Left colon (tissue), 2 donors: ENCODE measurements at places on chromosomes 5 and 9. TPM values are rescaled to one million over a fixed set of nuclear protein-coding genes. Genes with fewer than 3 reads are reported as not detected.

DNA sequence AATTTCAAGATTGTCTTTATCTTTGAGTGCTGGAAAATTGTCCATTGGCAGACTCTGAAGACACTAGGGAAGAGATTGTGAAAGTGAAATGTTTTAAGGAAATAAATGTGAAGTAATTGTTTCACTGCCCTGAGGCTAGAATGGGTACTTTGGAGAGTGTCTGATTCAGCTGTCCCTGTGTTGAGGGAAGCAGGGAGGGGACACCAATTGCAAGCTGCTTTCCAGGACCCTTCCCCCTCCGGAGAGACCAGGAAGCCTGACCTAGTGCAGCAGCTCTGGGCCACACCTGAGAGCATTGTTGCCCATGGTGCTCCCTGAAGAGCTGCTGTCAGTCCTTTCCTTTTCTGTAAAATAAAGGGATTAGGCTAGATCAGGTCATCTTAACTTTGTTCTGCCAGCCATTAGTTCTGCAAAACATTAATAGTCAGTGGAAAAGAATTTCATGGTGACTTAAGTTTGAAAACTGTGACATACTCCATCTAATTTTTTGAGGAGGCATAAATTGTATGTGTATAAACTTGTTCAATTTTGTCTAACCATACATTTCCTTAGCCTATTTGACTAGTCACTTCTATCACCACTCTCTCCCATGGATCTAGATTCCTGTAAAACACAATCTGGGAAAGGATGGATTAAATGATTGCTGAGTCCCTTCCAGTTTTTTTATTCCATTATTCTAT is 18.8 kb downstream of the MAP1B start:
- DNase-seq: no peak

GRCh38 chr5:97495301-97495700 is 312.3 kb upstream of the RIOK2 start:
- DNase-seq: no peak

GRCh38 chr5:96641368-96642280 is 20.6 kb upstream of the CAST start:
- DNase-seq: no peak

DNA sequence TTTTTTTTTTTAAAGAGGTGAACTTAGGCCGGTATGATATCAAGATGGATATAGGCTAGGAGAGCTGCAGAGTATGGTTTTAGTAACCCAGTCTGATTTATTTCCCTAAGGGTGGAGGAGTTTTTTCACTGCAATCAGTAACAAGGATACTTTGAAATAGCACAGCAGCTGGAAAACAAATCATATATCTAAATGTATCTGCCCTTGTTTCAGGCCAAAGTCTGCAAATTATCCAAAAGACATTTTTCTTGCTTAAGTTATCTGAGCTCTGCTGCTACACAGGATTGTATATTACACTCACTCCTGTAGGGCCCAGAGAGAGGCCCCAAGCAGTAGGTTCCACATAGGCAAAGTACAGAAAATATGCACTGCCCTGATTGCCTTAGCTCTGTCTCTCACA is 222.4 kb downstream of the NTRK2 start:
- no peak for DNase-seq

DNA sequence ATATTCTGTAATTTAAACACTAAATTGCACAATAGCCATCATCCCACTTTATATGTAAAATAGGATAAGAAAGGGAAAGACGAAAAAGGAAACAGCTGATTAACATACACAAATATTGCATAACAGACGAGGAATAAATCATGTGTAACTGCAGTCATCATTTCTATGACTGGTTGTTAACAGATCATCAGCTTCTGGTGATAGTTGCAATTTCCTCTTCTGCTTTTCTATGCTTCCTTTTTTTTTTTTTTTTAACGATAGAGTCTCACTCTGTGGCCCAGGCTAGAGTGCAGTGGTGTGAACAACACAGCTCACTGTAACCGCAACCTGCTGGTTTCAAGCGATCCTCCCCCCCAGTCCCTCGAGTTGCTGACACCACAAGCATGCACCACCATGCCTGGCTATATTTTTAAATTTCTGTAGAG is 22.5 kb upstream of the JAKMIP2 start:
- DNase-seq: no peak

DNA sequence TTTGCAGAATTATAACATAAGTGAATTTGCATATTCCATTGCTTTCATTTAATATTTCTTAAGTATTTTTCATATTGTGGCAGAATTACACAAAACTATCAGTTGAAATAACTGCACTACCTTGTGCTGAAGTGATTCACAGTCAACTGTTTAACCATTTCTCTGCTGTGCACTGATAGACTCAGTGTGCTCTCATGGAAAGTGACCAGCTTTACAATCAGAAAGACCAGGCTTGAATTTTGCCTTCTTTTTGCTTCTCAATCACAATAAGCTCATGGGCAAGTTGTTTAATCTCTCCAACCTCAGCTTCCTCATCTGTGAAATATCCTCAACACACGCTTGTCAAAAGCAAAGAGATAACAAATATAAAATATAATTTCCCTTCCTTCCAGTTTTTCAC is 18.3 kb downstream of the CDK5RAP2 start:
- no peak for DNase-seq

GRCh38 chr5:147432323-147432722 is 77.5 kb downstream of the DPYSL3 start:
- no peak for DNase-seq

The GKAP1 gene
- 4.0 TPM for total RNA-seq

The PIGO gene
- 38.7 TPM for total RNA-seq

- DNase-seq: no peak
These were observed 112.8 kb upstream of the NR3C1 start for GRCh38 chr5:143516249-143516648.

DNA sequence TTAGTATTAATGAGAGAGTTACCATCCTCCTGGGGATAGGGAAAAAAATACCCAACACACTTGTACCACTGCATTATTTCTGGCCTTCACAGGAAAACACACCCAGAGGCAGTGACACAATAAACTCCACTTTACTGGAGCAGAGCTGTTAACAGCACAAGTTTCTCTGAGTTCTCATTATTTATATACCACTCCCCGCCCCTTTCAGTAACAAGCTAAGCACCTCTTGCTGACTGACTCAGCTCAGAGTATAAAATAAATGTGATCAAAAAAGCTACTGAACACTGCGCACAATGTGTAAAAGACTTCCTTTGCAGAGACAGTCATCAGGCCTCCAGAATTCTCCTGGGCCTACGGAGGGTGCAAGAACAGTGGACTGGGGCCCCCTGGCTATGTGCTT is 21.6 kb downstream of the KLF9 start:
- DNase-seq: no peak

DNA sequence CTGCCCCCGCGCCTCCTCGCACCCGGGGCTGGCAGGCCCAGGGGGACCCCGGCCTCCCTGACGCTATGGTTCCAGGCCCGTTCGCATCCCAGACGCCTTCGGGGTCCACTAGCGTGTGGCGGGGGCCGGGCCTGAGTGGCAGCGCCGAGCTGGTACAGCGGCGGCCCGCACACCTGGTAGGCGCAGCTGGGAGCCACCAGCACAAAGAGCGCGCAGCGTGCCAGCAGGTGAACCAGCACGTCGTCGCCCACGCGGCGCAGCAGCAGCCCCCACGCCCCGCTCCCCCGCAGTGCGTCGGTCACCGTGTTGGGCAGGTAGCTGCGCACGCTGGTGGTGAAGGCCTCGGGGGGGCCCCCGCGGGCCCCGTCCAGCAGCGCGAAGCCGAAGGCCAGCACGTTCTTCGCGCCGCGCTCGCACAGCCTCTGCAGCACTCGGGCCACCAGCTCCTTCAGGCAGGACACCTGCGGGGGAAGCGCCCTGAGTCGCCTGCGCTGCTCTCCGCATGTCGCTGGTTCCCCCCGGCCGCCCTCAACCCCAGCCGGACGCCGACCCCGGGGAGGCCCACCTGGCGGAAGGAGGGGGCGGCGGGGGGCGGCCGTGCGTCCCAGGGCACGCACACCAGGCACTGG is 548 bp downstream of the TERT start:
- peak; percentile 26 for DNase-seq

GRCh38 chr5:73853091-73853490 is 227.1 kb downstream of the ARHGEF28 start:
- no peak for DNase-seq

DNA sequence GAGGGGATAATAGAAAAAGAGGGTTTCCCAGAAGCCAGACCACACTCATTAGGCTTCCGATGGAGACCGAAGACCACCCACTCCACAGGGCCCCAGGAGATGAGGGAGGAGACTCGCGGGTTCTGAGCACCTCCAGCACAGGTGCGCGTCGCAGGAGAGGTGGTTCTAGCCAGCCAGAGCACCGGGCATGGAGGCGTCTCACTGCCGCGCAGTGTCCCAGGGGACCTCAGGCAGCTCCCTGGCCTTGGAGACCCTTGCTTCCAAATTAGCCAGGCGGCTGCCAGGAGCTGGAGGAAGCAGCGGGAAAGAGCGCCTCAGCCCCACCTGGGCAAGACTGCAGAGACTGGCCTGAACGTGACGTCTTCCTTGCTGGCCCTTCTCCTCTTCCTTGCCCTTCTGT is 115.4 kb upstream of the FBXL7 start:
- no peak for DNase-seq

DNA sequence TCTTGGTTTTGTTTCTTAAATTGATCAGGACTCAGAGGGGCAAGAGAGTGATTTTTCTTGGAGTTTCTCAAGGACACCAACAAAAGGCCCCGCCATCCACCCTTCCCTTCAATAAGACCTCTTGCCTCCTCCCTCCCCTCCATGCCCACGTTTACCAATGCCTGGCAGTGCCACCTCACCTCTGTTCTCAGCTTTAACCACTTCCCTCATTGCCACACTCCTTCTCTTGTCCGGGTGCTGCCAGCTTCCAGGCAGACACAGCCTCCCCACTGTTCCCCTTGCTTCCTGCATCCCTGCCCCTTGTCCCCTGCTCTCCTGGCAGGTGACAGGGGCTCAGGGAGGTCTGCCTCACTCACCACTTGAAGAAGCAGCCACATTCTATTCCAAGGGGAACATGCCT is 90.8 kb downstream of the LHX2 start:
- no peak for DNase-seq

DNA sequence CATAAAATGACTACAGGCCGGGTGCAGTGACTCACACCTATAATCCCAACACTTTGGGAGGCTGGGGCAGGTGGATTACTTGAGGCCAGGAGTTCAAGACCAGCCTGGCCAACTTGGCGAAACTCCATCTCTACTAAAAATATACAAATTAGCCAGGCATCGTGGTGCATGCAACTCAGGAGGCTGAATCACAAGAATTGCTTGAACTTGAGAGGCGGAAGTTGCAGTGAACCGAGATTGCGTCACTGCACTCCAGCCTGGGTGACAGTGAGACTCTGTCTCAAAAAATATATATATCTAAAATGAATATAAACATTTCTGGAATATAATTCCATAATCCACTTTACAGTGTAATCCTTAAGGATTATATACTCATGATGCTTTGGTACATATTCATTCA is 66.5 kb downstream of the TEX10 start:
- no peak for DNase-seq

The ANKRD20A1 gene
- 5.6 TPM for total RNA-seq
